ENCODE measurements at places on chromosomes 2 and 18. TPM values are rescaled to one million over a fixed set of nuclear protein-coding genes. Genes with fewer than 3 reads are reported as not detected.
A peak's percentile ranks its signal among the peaks of the same experiment; 100 is the strongest.

The CDH2 gene
- total RNA-seq: 0.07 TPM

DNA sequence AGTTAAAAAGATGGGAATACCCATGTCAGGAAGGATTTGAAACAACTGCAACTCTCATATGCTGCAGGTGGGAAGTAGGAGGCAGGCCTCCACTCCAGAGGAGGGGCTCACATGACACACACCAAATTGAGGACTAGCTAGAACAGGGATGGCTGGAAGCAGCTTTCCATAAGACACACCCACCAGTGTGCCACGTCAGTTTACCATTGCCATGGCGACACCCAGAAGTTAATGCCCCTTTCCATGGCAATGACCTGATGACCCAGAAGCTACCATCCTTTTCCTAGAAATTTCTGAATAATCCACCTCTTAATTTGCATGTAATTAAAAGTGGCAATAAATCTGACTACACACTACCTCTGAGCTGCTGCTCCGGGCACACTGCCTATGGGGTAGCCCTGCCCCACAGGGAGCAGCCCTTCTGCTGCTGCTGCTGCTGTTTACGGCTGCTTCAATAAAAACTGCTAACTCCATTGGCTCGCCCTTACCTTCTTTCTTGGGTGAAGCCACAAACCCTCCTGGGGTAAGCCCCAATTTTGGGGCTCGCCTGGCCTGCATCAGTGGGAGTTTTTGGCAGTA, 89.4 kb downstream of the RRM2 start:
- peaks cover 3% of the 10 kb centered on the region for H3K36me3 ChIP-seq
- no peak overlapping the region for H3K4me3 ChIP-seq
- peaks cover 1% of the 10 kb centered on the region for H3K4me1 ChIP-seq

GRCh38 chr2:188570370-188570769, 278.7 kb downstream of the GULP1 start:
- no peaks in the 10 kb centered on the region for H3K36me3 ChIP-seq
- H3K27ac ChIP-seq: no peak overlapping the region
- no peak for DNase-seq
- no peaks in the 10 kb centered on the region for H3K4me1 ChIP-seq
- no peak overlapping the region for H3K4me3 ChIP-seq
- no peaks in the 10 kb centered on the region for H3K27me3 ChIP-seq

The ZEB2 gene
- total RNA-seq: 15.2 TPM

The KLHL14 gene
- total RNA-seq: not detected

DNA sequence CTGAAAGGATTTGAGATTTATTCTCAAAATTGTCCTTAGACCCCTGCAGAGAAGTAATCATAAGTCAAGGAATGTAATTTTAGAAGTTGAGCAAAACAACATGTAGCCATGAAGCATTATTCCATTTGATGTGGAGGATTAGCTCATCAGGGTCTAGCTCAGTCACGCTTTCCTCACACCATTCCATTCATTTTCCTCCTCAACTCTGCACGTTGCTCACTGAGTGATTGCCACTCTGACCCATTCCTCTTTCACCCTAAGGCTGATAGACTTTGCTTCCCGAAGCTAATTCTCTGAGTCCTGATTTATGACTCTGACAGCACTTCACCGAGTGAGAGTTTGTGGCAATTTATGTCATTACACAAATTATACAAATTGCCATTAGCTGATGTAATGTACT, 820.6 kb upstream of the PIK3C3 start:
- H3K27ac ChIP-seq: no peak overlapping the region
- H3K27me3 ChIP-seq: no peaks in the 10 kb centered on the region
- no peak overlapping the region for H3K4me3 ChIP-seq
- H3K4me1 ChIP-seq: no peaks in the 10 kb centered on the region

The COL4A3 gene
- total RNA-seq: not detected

GRCh38 chr18:12960853-12961397, 13.1 kb downstream of the SEH1L start:
- no peak overlapping the region for H3K4me3 ChIP-seq
- no peak for DNase-seq
- no peaks in the 10 kb centered on the region for H3K27me3 ChIP-seq
- H3K36me3 ChIP-seq: peaks cover 47% of the 10 kb centered on the region
- H3K4me1 ChIP-seq: peaks cover 10% of the 10 kb centered on the region

DNA sequence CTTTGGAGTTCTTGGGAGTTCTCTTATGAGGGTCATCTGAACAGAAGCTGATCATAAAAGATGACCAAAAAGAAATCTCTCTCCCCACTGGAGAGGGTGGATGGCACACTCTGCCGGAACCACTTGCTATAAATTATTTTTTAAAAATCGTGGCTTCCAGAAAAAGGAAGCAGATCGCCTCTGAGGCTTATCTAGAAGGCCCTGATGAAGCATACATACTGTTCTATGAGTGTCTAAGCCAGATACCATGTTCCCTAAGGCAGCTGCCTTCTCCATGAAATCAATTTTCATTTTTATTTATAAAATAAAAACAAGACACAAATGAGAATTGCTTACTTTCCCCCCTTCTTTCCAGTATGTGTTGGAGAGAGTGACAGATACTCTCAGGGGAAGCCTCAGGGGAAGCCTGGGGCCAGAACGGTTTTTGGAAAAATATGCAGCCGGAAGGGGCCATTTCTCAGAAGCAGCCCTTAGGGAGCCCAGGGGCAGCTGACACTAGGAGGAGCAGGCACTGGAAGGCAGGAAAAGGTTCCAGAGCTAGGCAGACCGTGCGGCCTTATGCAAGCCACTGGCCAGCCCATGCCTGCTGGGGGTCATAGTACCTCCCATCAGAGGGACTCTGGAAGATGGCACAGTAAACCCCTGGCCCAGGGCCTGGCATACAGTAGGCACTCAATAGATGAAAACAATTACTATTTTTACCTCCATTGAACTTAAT, 130.6 kb downstream of the CABLES1 start:
- DNase-seq: no peak
- no peak overlapping the region for H3K27ac ChIP-seq
- H3K36me3 ChIP-seq: peaks cover 10% of the 10 kb centered on the region
- H3K4me3 ChIP-seq: no peak overlapping the region

DNA sequence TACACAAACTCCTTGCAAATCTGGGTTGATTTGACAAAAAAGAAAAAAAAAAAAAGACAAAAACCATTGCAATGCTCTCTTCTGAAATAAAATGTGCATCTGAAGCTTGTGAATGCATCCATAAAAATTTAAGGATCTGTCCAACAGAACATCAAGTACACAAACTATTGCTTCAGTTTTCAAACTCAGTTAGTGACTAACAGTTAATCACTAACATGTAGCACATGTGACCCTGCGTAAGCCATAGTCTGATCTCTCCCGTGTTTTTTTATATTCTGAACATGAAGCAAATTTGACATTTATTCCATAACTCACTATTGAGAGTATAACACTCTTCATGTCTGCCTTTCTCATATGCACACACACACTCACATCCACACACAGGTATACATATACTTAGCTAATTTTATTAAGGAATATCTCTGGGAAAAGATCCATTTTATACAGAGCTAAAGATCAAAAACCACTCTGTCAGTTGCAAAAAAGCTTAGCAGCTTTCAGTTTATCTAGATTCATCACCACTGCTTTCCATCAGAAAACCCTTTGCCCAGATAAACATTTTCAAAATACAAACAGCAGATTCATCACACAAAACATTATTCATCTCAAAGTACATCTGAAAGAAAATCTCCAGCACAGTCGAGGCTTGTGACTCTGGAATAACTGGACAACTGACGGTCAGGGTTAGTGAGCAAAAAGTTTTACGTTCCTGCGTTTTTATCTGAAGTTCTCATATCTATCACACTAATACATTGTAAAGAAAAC, 1000.4 kb upstream of the ACVR2A start:
- H3K27me3 ChIP-seq: no peaks in the 10 kb centered on the region
- no peaks in the 10 kb centered on the region for H3K36me3 ChIP-seq

GRCh38 chr2:239765076-239765845, 259.9 kb downstream of the NDUFA10 start:
- H3K4me3 ChIP-seq: no peak overlapping the region
- DNase-seq: no peak
- no peak overlapping the region for H3K27ac ChIP-seq
- no peaks in the 10 kb centered on the region for H3K4me1 ChIP-seq
- H3K27me3 ChIP-seq: no peaks in the 10 kb centered on the region

DNA sequence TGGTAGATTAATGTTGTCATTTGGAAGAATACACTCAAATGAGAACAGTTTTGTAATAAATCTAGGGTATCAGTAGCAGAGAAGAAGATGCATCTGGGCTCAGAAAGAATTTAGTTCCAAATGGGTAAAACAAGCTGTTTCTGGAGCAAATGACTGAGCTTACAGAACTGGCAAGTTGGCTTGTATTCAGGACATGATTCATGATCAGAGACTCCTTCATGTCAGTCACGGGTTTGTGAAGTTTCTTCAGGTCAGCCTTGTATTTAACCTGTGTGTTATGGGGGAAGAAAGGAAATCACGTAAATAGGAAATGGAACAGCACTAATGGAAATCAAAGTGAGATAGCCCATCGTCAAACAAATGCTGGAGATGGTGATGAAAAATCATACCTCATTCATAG, 109.1 kb downstream of the RIF1 start:
- no peak for DNase-seq
- H3K4me3 ChIP-seq: no peak overlapping the region
- no peak overlapping the region for H3K27ac ChIP-seq

The POU3F3 gene
- total RNA-seq: not detected

DNA sequence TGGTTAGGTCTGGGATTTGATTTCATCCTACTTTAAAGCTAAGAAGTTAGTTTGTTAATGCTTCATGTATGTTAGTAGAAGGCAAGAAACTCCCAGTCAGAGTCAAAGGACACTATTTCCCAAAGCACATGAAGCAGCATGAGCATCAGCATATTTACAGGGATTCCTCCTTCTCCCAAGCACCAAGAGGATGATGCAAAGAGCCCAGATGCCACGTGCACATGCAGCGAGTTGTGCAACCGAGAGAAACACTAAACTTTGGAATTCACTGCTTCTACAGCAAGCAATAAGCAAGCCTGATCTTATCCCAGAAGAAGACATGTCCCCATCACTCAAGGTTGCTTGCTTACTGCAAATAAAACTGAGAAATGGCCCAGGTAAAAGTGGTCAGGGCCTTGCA, 32.5 kb downstream of the CPO start:
- no peaks in the 10 kb centered on the region for H3K36me3 ChIP-seq
- H3K27ac ChIP-seq: no peak overlapping the region
- DNase-seq: no peak
- no peak overlapping the region for H3K4me3 ChIP-seq

DNA sequence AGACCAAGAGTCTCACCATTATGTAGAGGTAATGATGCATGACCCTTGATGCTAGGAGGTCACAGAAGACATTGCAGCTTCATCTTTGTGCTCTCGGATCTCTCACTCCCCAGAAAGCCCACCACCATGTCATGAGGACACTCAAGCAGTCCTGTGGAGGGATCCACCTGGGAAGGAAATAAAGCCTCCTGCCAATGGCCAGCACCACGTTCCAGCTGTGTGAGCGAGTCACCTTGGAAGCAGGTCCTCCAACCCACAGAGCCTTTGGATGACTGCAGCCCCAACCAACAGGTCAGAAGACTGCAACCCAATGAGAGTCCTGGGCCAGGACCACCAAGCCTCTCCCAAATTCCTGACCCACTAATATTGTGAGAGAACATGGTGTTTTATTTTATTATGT, 38.4 kb downstream of the CYP26B1 start:
- H3K36me3 ChIP-seq: no peaks in the 10 kb centered on the region
- no peak overlapping the region for H3K27ac ChIP-seq
- H3K27me3 ChIP-seq: no peaks in the 10 kb centered on the region
- no peaks in the 10 kb centered on the region for H3K4me1 ChIP-seq
- H3K4me3 ChIP-seq: no peak overlapping the region

The CAPN13 gene
- not detected for total RNA-seq

GRCh38 chr2:98519156-98519555, 74.5 kb downstream of the INPP4A start:
- DNase-seq: no peak
- H3K4me1 ChIP-seq: peaks cover 35% of the 10 kb centered on the region
- no peaks in the 10 kb centered on the region for H3K27me3 ChIP-seq
- H3K27ac ChIP-seq: peak overlapping the region; percentile 30
- H3K4me3 ChIP-seq: no peak overlapping the region

- H3K4me3 ChIP-seq: no peak overlapping the region
- DNase-seq: no peak
- peaks cover 13% of the 10 kb centered on the region for H3K4me1 ChIP-seq
- no peaks in the 10 kb centered on the region for H3K27me3 ChIP-seq
Observed at GRCh38 chr2:10415048-10415447, 33.1 kb downstream of the ODC1 start.

DNA sequence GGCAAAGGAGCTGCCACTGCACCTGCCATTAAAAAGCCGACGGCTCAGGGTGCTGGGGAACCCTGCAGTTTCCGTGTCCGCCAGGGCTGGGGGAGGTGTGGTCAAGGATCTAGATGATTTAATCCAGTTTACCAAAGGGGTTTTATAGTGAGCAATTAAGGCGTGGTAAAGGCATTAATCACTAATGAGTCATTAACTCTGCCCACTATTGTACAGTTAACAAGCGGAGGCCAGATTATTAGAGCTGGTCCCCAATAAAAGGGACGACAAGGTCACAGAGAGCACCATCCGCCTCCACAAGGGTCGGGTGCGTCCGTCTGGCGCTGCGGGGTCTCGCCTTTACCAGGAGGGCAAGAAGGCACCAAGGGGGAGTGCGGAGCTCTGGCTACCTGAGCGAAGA, 9.6 kb downstream of the RAX start:
- H3K4me1 ChIP-seq: peaks cover 12% of the 10 kb centered on the region
- peak overlapping the region; percentile 50 for H3K4me3 ChIP-seq
- H3K27ac ChIP-seq: no peak overlapping the region
- no peaks in the 10 kb centered on the region for H3K36me3 ChIP-seq
- DNase-seq: no peak

DNA sequence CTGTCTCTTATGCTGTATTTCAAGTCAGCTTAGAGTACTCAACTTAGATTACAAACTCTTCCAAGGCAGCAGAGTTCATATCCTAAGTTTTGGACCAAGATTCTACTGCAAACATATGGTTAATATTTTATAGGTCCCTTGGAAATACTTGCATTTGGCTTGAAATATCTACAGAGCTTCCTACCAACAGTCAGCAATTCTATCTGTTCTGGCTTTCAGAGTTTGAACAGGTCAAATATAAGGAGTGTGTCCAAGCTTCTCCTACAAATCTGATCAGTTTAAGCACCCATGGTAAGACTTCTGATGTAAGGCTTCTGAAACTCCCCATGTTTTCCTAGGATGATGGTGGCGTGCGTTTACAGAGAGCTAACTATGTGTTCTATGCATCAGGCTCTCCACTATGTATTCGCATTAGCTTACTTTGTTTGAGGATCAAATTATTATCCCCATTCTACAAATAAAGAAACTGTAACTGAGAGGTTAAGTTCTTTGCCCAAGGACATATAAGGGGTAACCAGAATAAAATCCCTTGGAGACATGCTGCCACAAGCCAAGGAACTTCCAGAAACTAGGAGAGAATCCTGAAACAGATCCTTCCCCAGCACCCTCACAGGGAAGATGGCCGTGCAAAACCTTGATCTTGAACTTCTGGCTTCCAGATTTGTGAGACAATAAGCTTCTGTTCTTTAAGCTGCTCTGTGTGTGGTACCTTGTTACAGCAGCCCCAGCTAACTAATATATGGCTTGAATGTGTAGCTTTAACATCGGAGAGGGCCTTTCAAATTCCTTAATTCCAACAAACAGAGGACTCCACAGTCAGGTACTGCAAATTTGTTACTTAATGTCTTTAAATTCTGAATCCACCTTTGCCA, 55.1 kb downstream of the ATP8B1 start:
- peaks cover 3% of the 10 kb centered on the region for H3K4me1 ChIP-seq
- no peak overlapping the region for H3K27ac ChIP-seq
- no peaks in the 10 kb centered on the region for H3K36me3 ChIP-seq
- DNase-seq: no peak
- no peak overlapping the region for H3K4me3 ChIP-seq
